AG08395 (cell line): ENCODE measurements at places on chromosomes 16 and 17.
A peak's percentile ranks its signal among the peaks of the same experiment; 100 is the strongest.

DNA sequence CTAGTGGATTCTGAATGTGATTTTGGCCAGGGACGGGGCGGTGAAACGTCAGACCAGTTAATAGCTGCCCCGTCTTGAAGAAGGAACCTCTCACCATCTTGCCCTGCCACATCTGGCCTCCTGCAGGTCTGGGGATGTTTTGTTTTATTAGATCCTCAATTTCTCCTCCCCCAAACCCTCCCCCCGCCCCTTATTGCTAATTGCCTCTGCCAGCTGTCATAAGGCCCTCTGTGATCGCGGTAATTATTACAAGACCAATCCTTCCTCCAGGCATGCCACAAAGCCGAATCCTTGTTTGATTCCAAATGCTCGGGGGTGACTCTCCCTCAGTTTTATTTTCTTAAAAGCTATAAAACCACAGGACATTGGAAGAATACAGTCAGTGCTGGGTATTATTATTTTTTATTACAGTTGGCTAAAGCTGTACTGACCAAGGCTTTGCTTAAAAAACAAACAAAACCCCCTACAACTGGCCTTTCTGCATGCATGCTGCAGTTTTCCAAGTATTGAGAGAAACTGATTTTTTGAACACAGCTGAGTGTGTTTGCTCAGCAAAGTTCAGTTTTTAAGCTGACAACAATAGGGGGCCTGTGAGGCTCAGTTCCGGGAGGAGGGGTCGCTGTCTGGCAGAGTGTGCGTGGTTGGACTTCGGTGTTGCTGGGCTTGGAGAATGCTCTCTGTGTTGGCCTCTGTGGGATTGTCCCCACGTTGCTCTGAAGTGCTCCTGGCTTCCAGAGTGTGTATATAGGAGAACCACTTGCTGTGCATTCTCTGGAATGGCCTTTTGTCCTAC lies 1.7 kb downstream of the KSR1 start:
- DNase-seq, result peak; percentile 46

DNA sequence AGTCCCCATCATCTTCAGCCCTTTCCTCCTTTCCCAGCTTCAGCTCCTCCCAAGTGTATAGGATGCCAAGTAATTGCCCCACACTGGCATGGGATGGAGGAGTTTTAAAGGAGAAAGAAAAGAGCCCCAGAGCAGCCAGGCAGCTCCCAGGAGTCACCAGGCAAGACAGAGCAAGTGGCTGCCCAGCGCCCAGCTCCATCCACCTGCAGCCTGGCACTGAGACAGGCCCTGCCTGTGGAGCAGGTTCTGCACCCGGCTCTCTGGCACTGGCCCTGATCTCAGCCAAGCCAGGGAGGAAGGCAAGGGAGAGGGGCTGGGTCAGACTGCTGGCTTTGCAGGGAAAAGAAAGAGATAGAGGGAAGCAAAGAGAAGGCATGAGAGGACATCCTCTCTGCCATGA lies 21.7 kb downstream of the FOXN1 start:
- DNase-seq, result no peak

- peak; percentile 9 for DNase-seq
Measured at GRCh38 chr16:59635674-59636073, 901.6 kb upstream of the GOT2 start.

DNA sequence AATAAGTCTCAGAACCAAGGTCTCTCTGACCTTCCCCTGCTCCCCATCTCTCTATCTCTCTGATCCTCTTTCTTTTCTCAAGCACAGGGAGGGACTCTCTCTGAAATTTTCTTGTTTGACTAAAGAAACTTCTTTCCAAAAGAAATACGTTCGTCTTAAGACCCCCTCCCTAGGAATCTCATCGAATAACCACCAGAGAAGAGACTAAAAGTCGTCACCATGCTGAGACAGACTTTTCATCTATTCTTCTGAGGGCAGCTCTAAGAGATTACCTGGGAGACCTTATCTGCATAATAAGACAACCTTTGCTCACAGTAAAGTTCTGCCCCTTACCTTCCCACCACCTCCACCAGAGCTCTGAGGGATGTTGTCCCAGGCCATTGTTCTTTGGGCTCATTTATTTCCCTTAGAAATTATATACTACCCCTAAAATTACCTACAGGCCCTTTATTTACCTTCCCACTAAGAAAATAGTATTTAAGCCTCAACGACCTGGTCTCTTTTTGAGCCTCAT lies 133.7 kb upstream of the EEF2KMT start:
- no peak for DNase-seq

GRCh38 chr17:32525122-32525521 lies 38.3 kb downstream of the CDK5R1 start:
- DNase-seq, result peak; percentile 81

DNA sequence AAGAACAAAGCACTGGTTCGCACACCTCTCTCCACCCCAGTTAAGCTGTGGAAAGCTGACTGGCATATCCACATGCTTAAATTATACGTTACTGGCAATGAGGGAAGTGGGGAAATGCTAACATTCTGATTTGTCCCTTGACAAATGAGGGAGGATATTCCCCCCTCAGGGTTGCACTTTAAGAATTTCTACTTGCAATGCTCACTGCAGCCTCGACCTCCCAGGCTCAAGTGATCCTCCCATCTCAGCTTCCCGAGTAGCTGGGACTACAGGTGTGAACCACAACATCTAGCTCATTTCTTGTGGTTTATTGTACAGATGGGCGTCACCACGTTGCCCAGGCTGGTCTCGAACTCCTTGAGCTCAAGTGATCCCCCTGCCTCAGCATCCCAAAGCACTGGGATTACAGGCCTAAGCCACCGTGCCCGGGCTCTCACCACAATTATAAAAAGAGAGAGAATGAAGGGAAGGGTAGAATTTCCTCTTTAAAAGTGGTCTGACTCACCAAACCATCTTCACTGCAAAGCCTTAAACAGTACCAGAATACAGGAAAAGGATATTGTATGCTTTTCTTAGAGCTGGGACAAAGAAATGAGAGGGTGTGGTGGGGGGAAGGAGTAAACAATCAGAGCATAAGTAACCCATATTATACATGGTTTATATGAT lies 38.9 kb downstream of the KANSL1 start:
- DNase-seq, result peak; percentile 48

DNA sequence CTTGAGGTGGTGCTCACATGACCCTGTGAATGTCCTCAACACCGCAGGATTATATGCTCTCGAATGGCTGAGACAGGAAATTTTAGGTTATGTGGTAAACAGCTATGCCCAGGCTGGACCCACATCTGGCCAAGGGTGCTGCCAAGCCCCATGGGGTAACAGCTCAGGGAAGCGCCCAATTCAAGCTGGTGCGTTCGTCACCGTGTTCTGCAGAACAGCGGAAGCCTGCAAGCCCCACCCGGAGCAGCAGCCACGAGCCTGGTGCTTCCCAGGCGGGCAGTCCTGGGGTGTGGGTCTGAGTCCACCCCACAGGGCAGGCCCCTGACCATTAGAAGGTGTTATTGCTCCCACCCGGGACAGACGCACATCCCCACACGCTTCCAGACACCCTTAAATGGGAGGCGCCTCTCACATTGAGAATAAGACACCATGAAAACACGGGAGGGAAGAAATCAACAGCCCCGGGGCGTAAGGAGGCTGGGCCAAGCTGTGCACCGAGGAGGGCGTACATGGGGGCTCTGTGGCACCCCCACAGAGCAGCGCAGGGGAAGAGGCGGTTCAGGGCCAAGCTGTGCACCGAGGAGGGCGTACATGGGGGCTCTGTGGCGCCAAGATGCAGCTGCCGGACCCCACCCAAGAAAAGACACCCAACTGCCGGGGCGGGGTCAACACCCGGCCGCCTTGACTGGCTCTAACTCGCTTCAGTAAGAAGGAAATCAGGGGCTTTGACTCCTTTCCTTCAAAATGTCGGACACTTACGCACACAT lies 2.9 kb upstream of the CYBA start:
- DNase-seq, result no peak

GRCh38 chr16:80273635-80274538 lies 266.9 kb upstream of the DYNLRB2 start:
- DNase-seq, result peak; percentile 39

GRCh38 chr17:68498479-68499326 lies 13.5 kb upstream of the PRKAR1A start:
- DNase-seq, result no peak

GRCh38 chr16:12587170-12587569 lies 216.5 kb downstream of the CPPED1 start:
- no peak for DNase-seq

GRCh38 chr17:43637563-43638323 lies 24.0 kb downstream of the MEOX1 start:
- no peak for DNase-seq

DNA sequence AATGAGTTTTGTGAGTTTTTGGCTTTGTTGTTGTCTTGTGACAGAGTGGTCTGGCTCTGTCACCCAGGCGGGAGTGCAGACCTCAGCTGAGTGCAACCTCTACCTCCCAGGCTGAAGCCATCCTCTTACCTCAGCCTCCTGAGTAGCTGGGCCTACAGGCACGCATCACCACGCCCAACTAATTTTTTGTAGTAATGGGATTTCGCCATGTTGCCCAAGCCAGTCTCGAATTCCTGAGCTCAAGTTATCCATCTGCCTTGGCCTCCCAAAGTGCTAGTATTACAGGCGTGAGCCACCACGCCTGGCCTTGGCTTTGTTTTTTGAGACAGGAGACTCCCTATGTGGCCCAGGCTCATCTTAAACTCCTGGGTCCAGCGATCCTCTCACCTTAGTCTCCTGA lies 15.1 kb downstream of the CRK start:
- DNase-seq, result no peak

DNA sequence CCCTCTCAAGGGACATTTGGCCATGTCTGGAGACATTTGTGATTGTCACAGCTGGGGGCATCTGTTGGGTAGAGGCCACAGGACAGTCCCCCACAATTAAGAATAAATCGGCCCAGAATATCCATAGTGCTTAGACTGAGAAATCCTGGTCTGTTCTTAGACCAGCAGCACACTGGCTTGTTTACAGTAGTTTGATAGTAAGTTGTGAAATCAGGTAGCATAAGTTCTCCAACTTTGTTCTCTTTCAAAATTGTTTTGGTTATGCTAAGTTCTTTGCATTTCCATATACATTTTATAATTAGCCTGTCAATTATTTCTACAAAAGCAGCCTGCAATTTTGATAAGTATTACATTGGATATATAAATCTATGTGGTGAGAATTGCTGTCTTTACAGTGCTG lies 6.8 kb downstream of the MGRN1 start:
- DNase-seq, result no peak

DNA sequence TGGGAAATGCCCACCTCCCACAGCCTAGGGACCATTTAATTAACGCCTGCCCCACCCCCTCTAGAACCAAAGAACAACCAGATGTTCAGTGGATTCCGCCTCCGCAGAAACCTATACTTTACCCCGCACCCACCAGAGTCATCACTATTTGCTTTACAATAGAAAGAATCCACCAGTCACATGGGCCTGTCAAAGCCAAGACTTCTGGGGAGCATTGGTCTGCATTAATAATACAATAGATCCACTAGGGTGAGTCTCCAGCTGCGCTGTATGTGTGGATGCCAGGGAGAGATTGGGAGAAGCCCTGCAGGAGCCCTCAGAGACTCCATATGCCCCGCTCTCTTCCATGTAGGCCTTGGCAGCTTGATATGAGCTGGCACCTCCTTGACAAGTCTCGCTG lies 31.3 kb downstream of the CLEC19A start:
- no peak for DNase-seq

DNA sequence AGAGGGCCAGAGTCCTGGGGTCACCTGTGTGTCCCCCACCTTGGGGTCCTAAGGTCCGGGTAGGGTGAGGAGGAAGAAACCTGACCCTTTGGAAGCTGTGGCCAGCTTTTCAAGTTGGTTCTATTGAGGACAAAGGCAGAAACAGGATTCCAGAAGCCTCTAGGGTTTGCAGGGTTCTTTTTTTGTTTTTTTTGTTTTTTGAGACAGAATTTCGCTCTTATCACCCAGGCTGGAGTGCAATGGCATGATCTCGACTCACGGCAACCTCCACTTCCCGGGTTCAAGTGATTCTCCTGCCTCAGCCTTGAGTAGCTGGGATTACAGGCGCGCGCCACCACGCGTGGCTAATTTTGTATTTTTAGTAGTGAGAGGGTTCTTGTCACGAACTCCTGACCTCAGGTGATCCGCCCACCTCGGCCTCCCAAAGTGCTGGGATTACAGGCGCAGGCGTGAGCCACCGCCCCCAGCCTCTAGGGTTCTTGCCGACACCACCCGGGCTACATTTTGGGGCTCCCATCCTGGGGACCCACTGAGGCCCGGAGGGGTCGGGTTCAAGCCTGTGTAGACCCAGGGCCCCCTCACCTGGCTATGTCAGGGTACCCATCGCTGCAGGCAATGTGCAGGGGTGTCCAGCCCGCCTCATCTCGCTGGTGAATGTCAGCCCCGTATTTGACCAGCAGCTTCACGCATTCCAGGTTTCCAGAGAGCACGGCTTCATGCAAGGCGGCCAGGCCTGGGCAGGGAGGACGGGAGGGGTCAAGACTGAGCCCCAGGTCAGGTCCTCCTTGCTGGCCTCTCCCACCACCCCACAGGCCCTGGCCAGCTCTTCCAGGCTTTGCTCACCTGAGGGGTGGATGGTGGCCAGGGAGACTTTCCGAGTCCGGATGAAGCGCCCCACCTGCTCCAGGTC lies 674 bp downstream of the PPP1R27 start:
- no peak for DNase-seq

GRCh38 chr16:73006026-73006425 lies 41.9 kb downstream of the ZFHX3 start:
- peak; percentile 34 for DNase-seq

DNA sequence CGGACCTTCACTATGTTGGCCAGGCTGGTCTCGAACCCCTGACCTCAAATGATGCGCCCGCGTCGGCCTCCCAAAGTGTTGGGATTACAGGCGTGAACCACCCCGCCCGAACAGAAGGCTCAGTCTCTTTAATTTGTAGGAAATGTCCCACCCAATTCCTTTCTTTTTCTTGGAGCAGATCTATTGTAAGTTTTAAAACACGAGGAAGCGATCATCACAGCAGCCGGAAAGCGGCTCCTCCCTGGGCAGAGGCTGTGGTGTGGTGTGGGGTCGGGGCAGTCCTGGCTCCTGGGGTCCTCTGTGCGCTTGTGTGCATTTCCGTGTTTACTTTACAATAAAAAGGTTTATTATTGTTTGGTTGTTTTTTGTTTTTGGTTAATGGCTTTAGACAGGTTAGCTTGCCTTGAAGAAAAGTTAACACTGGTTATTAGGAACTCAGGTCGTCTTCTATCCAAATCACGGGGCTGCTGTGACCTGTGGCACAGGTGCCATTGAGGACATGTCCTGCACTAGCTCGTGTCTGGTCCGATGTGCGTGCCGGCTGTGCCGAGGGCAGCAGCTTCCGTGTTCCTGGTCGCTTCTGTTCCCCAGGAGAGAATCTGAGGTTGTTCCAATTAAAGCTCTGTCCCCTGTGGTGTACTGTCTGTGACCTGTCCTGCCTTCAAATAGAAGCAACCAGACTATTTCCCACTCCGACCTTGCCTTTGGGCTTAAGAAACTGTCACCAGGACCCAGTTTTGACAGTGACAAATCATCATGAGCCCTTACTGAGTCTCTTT lies 83.1 kb downstream of the SEC14L1 start:
- DNase-seq, result no peak

DNA sequence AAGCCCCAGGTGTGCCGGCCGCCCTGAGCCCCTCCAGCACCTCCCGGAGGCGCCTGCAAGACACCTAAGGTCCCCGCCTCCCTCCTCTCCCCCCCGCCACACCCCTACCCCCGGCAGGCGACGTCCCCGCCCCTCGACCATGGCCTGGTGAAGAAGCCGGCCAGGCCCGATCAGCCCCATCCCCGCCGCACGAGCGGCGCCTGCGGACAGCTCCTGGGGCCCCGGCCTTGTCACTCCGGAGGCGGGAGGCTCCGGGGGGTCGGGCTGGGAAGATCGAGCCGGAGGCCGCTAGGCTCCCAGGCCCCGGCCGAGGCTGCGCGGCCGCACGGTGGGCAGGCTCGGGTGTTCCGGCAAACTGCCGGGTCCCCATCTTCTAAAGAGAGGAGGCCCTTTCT lies 405 bp upstream of the ACE start:
- DNase-seq, result peak; percentile 26
